Stimulated activated naive CD4-positive, alpha-beta T cell (primary cell): ENCODE measurements at places on chromosomes 2 and 18.

- no peak for DNase-seq
Measured at GRCh38 chr18:3966246-3966641, 488.9 kb downstream of the DLGAP1 start.

DNA sequence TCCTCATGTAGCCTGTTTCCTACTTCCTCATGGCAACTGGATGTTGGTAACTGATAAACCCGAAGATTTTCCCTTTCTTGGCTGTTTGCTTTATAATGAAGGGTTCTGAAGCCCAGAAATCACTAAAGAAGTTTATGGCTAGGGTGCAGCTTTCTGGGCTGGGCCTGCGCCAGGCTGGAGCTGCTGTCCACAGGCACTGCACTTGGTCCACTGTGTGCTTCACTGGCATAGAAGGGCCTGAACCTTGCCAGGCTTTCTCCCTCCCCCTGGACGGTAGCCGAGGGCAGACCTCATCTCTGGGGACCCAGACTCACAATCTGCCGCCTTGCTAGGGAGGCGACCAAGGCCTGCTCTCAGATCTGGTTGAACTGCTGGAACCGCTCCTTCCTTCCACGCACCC lies 133.3 kb upstream of the SPRED2 start:
- no peak for DNase-seq

DNA sequence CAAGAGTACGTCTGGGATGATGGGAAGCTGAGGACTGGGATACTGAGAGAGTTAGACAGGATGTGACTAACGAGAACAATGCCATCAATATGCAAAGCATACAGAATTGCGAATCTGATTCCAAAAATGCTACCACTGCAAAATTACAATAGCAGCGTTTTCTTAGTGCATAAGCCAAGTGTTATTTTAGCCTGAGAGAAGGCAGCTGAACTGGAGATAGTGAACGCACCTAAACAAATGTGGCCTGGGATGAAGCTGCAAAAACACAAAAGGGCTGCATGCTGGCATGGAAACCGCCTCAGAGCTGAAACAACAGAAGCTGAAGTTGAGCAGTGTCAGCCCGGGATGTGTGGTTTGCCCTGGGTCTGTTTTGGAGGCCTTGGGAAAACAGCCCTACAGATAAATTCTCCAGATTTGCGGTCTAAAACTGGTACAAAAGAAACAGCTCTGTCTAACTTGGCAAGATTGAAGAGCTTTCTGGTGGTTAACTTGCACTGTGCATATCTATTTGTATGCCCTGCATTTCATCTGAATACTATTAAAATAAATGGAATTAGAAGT lies 45.5 kb downstream of the LYPD6 start:
- no peak for DNase-seq

- DNase-seq = no peak
Measured at GRCh38 chr18:79344208-79344581, 51.5 kb upstream of the NFATC1 start.

DNA sequence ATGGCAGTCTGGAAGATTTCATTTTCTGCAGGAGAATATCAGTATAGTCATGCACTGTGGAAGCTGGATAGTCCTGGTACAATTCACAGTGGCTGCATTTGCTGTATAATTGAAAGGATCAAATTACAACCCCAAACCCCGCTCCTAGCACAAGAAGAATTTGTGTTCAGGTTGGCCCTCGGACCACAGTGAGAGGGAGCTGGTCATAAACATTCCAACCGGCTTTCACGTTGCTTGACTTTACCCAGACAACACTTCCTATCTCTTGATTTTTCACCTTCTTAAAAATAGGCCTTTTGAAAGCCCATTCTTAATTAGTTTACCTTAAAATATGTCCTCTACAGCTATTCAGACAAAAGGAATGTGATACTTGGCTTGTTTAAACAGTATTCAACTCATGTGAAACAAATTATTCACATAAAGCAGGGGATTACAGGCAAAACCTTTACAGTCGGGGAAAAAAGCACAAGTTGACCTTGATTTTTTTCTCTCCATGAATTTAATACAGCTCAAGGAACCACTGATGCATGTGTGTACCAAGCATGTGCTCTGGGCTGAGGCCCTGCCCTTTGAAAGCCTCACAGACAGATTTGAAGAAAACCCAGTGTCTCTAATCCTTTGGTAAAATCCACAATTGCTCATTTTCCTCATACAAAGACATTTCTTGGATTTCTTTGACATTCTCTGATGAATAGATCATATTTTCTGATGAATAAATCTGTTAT lies 143.0 kb upstream of the SOX11 start:
- DNase-seq = no peak

- DNase-seq = no peak
Measured at GRCh38 chr2:181949047-181949446, 36.6 kb upstream of the PPP1R1C start.

- DNase-seq = no peak
Measured at GRCh38 chr2:156784020-156784701, 348.0 kb downstream of the GPD2 start.

DNA sequence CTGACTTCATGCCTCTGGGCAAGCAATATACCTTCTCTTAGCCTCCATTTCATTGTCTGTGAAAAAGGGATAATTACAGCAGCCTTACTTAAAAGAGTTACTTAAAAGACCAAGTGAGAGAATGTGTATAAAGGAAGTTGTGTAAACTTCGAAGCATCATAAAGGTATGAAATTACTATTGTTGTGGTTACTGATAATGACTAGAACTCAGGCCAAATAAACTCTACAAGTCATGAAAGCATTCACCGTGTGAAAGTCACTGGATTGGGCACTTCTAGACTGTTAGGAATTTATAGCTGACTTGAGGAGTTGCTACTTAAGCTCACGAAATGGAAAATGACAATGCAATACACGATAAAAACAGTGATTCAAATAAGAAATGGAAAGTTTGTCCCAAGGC lies 67.4 kb upstream of the HAAO start:
- DNase-seq = no peak

GRCh38 chr2:19722531-19722971 lies 179.2 kb downstream of the TTC32 start:
- DNase-seq = no peak
